ENCODE measurements at places on chromosomes 13 and 19.

DNA sequence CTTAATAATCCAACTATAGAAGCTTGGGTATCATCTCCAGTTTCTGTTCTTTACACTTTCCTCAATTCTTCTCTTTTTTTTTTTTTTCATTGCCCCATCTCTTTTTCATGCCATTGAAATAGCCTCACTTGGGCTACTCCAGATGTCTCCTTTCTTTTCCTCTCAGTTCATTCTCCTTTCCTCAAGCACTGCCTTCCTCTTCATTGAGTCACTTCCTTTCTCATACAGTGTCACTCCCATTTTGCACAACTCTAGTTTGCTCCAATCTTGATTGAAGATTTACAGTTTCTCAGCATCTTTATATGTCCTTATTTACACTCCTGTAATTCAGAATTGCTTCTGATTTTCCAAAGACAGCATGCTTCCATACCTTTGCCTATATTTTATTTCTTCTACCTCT is 61.3 kb downstream of the IPO5 start:
- no peak for DNase-seq

DNA sequence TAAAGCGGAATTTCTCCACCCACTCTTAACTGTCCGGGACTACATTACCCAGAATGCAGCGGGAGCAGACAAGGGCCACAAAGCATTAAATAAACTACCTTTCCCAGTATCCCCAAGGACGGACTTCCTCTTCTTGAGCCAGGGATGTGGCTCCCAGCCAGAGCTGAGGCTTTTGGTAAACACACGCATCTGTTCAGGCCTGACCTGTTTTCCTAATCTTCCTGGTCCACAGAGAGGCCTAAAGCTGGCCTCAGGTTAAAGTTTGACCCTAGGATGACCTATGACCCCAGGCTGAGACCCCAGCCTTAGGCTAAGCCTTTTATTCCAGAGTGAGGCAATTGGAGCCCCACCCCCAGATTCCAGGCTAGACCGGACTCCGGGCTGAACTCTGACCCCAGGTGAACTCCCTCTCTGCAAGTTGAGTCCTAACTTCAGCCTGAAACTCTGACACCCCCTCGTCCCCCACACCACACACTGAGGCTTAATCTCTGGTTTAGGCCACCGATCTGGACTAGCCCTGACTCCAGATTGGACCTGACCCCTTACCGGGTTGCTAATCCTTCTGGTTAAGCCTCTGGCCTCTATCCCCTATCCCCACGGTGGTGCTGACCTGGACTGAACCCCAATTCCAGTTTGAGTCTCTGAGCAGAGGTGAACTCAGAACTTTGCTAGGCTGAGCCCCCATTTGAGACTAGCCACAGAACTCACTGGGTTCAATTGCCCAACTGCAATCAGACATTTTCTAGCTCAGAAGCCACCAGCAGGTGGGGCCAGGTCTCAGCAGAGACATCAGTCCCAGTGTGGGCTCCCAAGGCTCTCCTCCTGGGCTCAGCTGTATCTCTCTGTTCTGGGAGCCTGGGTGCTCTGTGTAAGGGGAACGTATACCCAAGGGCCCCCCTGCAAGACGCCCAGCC is 750 bp upstream of the GPR108 start:
- DNase-seq: peak; percentile 83

DNA sequence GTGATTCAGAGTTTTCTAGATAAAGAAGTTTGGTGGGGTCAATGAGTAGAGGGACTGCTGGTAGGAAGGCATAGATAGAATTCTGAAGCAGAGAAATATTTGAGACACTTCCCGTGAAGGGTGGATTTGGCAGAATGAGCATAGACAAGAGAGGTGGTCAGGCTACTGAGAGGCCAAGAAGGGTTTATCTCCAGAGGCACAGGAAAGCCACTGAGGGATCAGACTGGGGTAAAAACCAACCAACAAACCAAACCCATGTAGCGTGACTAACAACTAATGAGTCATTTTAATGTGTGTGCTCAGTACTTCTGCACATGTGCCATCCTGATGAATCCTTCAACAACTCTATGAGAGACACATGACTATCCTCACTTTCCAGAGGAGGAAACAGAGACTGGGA is 60.0 kb upstream of the SERP2 start:
- DNase-seq: no peak

DNA sequence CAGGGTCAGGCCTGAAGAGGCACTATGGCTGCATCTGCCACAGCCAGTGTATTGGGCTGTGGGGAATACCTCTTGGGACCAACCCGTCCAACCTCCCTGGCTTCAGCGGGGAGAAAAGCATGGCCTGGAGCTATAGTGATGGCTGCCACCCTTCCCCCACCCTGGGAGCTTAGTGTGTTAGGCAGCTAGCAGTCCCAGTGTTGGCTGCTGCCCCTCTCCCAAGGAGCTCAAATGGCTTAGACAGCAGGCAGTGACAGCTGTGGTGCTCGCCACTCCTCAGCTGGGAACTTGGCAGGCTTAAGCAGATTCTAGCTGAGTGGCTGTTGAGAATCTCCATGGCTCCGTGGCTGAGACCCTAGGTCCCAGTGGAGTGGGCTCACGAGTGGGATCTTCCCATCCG is 19.7 kb downstream of the ACOD1 start:
- no peak for DNase-seq

DNA sequence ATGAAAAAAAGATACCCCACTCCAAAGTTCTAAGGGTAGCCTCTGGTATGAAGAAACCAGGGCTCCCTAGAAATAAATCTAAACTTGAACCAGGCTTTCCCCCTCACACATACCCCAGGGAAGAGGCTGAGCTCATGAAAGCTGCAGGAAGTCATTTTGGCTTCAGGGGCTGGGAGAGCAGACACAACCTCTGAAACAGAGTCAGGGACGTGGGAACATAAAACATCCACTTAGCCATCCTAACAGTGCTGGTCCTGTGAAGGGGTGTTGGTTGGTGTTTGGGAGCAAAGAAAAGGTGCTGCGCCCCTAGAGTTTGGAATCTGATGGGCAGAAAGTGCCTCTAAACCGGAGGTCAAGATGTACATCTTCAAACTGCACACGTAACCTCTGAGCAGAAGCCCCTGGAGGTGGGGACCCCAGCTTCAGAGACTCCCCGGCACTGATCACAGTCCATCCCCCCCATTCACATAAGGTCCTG is 15.8 kb downstream of the RAB3D start:
- DNase-seq: no peak

- no peak for DNase-seq
Measured at GRCh38 chr13:30862707-30863106, 43.4 kb upstream of the MEDAG start.

DNA sequence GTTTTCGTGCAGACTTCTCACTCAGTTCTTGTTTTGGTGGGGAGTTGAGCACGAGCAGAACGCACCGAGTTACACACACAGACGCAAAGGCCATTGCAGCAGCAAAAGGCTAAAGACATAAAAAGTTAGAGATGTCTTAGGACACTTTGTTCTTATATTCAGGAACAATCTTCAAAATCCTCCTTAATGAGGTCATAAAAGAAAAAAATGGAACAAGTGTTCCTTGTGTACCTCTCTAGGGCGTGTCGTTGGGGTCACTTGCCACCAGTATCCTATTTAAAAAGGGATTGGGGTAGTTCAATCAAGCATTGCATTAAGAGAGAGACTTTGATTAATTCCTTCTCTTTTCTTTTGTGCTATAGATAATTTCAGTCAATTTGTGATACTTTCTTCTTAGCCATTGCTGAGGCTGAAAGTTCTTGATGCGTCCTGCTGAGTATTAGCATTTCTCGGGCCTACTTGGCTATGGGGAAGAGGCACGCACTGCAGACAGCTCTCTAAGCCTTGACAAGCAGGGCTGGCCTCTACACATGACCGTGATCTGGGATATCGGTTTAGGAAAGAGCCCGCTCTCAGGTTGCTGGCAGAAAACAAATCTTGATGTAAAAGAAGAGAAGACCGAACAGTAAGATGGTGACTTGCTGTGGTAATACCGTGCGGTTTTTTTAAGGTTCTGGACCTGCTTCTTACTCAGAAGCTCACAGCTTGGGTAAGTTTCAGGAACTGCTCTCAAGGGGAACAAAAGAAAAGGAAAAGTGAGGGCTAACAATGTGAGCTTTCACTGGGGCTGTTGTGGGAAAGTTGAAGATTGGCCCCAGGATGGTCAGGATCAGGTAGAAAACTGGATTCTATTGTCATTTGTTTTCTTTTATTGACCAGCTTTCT is 223.6 kb downstream of the TM9SF2 start:
- DNase-seq: no peak

- no peak for DNase-seq
Measured at GRCh38 chr13:91773591-91774227, 375.3 kb downstream of the GPC5 start.

GRCh38 chr19:8110931-8111330 is 38.5 kb downstream of the FBN3 start:
- DNase-seq: no peak

DNA sequence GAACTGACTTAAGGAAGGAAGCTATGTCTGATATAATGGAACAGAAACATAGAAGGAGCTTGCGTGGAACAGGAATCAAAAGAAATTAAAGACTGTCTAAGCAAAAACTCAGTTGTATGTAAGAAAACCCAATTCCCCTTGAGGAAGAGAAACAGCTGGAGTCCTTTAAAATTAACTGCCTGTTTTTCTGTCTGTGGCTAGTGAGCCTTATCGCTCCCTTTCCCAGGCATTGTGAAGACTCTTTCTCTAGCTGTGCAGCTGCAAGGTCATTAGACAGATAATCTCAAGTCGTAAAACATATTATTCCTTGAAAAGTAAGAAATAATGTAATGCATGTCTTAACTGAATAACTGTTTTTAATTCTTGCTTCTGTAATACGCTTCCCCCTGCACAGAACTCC is 39.7 kb upstream of the IGSF23 start:
- no peak for DNase-seq

GRCh38 chr13:30240608-30241007 is 66.7 kb downstream of the KATNAL1 start:
- no peak for DNase-seq

GRCh38 chr13:53642306-53642705 is 613.7 kb downstream of the OLFM4 start:
- DNase-seq: no peak

- no peak for DNase-seq
Measured at GRCh38 chr19:51433043-51433442, 15.6 kb upstream of the SIGLEC10 start.

DNA sequence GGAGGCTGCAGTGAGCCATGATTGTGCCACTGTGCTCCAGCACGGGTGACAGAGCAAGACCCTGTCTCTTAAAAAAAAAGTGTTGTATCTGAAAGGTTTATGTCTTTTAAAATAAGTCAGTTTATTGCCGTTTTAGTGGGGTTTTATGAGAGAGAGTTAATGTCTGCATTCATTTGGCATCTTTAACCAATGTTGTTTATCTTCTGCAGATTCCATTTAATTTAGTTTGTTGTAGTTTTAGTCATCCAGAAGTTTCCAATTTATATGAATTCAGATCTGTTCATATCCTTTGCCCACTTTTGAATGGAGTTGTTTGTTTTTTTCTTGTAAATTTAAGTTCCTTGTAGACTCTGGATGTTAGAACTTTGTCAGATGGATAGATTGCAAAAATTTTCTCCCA is 36.7 kb upstream of the LPAR6 start:
- DNase-seq: no peak

GRCh38 chr19:641702-642101 is 2.0 kb downstream of the FGF22 start:
- no peak for DNase-seq

GRCh38 chr19:44566984-44567383 is 37.5 kb upstream of the CEACAM20 start:
- no peak for DNase-seq

- no peak for DNase-seq
Measured at GRCh38 chr19:55809381-55810058, 22.3 kb downstream of the NLRP11 start.

GRCh38 chr19:2771786-2772674 is 11.0 kb downstream of the SGTA start:
- DNase-seq: no peak

All from CD4-positive, alpha-beta T cell treated with Interleukin-6 for 4 hours (primary cell).